ENCODE measurements at places on chromosomes 13 and 19.

DNA sequence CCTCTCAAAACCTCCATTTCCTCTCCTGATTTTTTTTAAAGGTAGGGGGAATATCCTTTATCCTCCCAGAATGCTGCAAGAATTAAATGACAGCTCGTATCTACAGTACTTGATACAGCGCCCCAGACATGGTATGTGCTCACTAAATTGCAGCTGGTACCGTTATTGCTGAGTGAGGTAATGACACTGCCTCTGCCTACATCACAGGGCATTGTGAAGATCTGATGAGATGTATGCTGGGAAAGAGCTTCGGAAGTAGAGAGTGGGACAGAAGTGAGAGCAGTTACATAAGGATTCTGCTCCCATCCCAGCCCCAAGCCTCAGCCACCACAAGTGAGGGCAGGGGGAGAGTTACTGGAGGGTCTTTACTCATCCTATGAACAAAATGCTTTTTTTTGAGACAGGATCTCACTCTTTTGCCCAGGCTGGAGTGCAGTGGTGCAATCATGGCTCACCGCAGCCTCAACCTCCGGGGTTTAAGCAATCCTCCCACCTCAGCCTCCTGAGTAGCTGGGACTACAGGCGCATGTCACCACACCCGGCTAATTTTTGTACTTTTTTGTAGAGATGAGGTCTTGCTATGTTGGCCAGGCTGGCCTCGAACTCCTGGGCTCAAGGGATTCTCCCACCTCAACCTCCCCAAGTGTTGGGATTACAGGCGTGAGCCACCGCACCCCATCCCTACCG lies 1.7 kb upstream of the FKRP start:
- DNase-seq: no peak

DNA sequence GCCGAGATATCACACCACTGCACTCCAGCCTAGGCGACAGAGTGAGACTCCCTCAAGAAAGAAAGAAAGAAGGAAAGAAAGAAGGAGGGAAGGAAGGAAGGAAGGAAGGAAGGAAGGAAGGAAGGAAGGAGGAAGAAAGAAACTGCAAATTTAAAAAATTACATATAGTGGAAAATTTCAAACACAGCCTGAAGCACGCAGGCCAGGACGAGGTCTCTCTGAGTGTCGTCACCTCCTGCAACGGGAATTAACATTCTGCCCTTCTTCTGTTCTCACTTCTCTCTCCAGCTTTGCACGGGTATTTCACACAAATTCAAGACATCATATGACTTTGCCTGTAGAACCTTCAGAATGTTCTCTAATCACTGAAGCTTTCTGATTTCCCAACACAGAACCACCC lies 108.2 kb downstream of the GNG7 start:
- no peak for DNase-seq

DNA sequence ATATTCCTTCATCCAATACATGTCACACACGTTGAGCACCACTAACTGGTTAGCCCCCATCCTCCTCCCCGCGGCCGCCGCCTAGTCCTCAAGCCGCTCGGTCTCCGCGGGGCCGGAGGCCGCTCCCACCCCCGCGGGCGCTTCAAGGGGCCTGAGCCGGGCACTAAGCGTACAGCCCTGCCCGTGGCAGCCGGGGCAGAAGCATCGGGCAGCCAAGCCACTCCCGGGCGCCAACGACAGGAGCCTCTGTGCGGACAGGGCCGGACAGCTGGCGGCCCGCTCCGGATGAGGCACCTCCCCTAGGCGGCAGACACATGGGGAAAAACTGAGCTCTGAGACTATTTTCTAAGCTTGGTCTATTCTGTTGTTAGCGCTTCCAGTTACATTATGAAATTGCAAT lies 2.8 kb upstream of the ZNF543 start:
- no peak for DNase-seq

DNA sequence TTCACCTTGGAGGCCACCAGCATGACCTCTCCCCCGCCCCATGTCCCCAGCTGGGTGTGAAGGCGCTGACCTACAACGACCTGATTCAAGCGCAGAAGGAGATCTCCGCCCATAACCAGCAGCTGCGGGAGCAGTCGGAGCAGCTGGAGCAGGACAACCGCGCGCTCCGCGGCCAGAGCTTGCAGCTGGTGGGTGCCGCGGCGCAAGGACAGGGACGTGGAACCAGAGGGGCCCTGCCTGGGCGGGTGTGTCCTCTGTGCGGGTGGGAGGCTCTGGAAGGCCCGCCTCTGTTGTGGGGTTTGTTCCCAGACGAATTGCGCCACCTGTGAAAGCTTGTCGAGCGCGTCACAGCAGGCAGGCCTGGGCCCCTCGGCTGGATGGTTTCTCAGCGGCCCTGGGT lies 22.3 kb downstream of the PLEKHJ1 start:
- no peak for DNase-seq

DNA sequence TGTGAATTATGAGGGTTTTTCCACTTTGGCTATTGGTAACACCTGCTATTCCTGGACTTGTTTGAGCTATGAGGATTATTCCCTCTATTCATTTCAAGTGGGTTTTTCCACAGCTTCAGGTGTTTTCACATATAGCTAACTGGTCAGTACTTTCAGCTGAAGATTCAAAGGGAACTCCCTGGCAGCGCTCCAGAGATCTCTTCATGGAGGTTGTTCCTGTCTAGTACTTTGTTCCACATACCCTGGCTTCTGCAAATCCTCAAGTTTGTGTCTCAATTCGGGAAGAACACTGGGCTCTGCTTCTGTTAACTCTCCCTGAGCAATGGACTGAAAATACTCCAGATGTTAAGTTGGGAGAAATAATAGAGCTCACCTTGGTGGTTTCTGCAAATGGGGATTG lies 5.6 kb upstream of the ZNF607 start:
- no peak for DNase-seq

DNA sequence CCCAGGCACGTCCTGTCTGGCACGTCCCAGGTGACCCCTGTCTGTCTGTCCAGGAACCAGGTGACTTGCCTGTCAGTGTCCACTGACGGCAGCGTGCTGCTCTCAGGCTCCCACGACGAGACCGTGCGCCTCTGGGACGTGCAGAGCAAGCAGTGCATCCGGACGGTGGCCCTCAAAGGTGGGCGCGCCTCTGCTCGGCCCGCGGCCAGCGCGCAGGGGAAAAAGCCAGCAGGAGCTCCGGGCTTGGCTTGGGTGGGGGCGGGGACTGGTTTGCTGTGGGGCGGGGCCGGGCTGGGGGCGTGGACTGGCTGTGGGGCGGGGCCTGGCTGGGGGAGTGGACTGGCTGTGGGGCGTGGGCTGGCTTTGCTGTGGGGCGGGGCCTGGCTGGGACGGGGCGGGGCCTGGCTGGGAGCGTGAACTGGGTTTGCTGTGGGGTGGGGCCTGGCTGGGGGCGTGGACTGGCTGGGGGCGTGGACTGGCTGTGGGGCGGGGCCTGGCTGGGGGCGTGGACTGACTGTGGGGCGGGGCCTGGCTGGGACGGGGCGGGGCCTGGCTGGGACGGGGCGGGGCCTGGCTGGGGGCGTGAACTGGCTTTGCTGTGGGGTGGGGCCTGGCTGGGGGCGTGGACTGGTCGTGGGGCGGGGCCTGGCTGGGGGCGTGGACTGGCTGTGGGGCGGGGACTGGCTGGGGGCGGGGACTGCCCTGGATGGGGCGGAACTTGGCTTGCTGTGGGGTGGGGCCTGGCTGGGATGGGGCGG lies 7.2 kb downstream of the WDR18 start:
- peak; percentile 46 for DNase-seq

- peak; percentile 96 for DNase-seq
Measured at GRCh38 chr13:43054803-43055802, 31.7 kb downstream of the DNAJC15 start.

DNA sequence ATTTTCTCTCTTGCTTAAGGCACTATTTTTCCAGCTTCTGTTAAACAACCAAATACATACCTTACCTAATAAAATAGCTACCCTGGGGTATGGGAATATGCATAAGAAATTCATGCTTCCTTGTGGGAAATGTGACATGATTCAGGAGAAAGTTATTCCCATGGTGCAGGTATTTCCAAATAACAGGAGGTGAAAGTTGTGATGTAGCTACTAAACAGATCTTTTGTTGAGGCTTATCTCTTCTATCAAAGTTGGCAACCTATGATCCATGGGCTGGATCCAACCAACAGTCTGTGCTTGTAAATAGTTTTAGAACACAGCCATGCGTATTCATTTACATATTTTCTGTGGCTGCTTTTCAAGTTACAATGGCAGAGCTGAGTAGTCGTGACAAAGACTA lies 177.8 kb upstream of the NBEA start:
- DNase-seq: no peak
